Mesothelial cell of epicardium (in vitro differentiated cells): ENCODE measurements at places on chromosomes 4 and X.

DNA sequence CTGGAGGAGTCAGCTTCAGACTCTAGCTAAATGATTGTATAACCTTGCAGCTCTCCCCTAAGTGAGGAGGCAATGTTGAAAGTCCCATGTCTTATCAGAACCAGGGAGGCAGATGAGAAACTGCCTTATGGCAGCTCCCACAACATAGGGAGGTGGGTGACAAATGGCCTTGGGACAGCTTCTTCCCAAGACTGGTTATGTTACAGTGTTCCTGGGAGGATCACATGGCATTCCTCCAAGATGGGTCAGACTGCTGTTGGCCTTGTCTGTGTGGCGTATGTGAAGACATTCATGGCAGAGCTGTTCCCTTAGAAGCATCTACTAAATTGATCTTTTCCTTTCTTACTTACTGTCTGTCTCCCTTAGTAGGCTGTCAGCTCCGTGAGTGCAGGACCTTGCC lies 42.0 kb downstream of the HPRT1 start:
- no peak for DNase-seq

GRCh38 chr4:2662598-2662997 lies 93.5 kb downstream of the TNIP2 start:
- DNase-seq, result no peak

DNA sequence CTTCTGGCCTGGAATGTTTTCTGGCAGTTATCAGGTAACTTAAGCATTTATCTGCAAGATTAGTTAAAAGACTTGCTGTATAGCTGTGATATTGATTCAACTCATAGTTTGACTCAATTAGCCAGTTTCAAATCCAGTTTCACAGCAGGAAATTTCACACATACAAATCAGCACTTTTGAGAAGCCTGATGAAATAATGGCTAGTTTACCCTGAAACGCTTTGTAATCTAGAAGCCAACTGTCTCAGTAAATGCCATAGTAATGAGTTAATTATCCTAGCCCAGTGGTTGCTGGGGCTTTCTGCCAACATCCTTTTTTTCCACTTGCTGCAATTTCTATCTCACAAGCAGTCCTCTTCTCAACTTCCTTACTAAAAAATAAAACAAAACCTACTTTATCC lies 53.1 kb downstream of the ARHGEF38 start:
- DNase-seq, result no peak

GRCh38 chrX:84218726-84219125 lies 30.7 kb upstream of the RPS6KA6 start:
- no peak for DNase-seq

GRCh38 chrX:15598026-15598425 lies 2.7 kb downstream of the ACE2 start:
- no peak for DNase-seq

GRCh38 chr4:86283371-86283770 lies 76.5 kb downstream of the MAPK10 start:
- DNase-seq, result no peak
